ENCODE measurements at places on chromosomes 2 and 18.

DNA sequence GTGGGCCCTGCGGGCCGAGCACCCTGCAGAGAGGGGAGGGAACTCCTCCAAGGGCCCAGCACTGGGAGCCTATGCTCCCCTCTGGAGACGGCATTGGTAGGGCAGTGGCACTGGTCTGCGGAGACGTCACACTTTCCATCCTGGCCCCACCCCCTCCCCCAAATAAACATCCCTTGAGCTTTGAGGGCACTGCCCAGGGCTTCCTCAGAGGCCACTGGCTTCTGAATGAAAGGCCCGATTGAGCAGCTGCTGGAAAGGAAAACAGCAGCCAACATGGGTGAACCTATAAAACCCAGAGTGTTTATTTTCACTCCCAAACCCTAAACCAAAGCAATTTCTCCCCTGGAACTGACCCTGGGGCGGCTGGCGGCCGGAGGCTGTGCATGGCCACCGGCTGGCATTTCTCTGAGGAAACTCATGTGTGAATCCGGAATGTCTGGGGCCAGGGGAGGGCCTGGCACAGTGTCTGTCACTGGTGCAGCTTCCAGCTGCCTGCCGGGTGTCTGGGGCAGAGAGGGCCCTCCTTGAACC, 138.9 kb downstream of the DYSF start:
- DNase-seq, result no peak

- DNase-seq, result no peak
Observed at GRCh38 chr2:96727431-96727830, 12.4 kb downstream of the LMAN2L start.

DNA sequence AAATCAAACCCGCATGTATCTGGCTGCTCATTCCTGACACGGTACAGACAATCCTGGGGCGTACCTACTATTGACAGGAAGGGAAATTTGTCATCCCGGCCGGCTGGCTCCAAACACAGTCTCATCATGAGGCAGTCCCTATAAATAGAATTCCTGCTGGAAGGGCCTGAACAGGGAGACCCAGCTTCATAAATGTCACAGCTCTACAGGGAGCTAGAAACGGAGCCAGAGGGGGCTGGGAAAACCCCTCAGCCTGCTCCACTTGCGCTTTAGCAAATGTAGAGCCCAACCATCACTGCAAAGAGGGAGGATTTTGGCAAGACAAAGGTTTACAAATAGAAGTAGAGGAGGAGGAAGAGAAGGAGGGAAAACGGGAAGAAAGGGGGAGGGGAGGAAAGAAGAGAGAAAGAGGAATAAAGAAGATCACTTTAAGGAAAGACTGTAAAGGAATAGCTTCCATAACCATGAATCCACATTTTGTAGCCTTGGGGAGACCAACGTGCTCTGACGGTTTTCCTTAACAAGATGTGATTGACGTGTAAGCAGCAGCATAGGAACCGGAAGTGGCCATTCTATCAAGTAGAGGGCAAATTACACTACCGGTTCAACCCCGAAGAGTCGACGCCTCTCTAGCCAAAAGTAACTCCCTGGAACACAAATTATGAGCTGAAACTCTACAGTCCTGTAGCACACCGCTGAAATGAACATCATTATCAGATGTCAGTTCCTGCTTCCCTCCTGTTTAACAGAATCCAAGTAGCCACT, 56.8 kb upstream of the TTN start:
- no peak for DNase-seq

GRCh38 chr2:155442755-155443372, 744.4 kb downstream of the KCNJ3 start:
- DNase-seq, result no peak

GRCh38 chr18:902229-902628, 2.4 kb upstream of the ADCYAP1 start:
- no peak for DNase-seq

- no peak for DNase-seq
Observed at GRCh38 chr2:23924589-23925359, 2.1 kb downstream of the ATAD2B start.

GRCh38 chr2:42386682-42387081, 25.7 kb upstream of the COX7A2L start:
- no peak for DNase-seq

- DNase-seq, result no peak
Observed at GRCh38 chr18:45339810-45340550, 275.3 kb upstream of the SLC14A2 start.

DNA sequence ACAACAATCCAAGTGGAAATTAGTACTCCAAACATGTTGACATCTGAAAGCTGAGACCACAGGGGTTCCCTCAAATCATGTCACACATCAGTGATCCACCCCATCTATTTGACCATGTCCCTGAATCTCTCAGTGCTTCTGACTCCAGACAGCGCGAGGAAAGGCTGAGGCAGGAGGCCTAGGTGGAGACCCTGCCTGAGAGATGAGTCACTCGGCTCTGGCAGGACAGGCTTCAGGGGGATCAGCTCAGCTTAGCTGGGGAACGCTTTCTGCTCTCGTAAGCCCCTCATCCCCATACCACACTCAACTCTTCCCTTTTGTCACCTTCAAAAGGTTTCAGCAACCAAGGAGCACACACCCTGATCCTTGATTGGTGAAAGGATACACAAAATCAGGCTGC, 5.8 kb upstream of the FAM228A start:
- no peak for DNase-seq

DNA sequence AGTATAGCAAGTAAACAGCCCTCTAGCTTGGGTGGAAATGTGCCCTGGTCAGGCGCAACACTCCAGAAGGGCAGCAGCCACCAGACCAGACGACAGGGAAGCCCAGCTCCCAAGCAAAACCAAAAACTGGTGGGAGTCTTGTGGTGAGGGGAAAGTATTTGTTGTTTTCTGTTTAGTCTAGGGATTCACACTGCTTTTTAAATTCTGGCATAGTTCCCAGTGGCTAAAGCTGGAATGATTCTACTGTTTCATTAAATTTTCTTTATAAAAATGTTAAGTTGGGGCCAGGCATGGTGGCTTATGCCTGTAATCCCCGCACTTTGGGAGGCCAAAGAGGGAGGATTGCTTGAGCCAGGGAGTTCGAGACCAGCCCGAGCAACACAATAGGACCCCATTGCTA, 38.5 kb downstream of the MERTK start:
- no peak for DNase-seq

- DNase-seq, result no peak
Observed at GRCh38 chr18:72799106-72799505, 68.7 kb downstream of the NETO1 start.

DNA sequence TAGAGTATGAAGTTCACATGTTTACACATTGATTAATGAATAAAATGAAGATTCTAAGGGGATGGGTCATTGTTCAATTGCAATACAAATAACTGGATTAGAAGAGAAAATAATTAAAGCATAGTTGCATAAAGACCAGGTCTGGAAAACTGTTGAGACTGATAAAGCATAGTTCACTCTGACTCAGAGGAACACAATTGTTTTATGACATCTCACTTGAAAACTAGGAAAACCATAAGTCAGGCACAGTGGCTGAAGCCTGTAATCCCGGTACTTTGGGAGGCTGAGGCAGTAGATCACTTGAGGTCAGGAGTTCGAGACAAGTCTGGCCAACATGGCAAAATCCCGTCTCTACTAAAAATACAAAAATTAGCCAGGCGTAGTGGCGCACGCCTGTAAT, 46.7 kb downstream of the PLA2R1 start:
- no peak for DNase-seq

DNA sequence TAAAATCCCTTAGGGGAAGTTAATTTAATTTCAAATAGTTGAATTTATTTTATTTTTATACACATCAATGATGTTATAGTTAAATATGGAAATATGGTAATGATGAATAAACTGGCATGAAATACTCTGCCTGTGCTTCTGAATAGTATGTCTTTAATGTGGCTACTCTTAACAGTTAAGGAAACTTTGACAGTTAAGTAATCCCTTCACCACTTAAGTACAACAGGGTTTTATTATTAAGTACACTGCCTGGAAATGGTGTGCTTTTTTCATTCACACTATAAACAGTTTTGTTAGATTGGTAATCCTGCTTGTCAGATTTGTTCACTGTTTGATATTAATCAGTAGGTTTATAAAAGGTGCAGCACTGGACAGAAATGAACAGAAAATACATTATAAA, 412.0 kb upstream of the ZEB2 start:
- DNase-seq, result no peak

DNA sequence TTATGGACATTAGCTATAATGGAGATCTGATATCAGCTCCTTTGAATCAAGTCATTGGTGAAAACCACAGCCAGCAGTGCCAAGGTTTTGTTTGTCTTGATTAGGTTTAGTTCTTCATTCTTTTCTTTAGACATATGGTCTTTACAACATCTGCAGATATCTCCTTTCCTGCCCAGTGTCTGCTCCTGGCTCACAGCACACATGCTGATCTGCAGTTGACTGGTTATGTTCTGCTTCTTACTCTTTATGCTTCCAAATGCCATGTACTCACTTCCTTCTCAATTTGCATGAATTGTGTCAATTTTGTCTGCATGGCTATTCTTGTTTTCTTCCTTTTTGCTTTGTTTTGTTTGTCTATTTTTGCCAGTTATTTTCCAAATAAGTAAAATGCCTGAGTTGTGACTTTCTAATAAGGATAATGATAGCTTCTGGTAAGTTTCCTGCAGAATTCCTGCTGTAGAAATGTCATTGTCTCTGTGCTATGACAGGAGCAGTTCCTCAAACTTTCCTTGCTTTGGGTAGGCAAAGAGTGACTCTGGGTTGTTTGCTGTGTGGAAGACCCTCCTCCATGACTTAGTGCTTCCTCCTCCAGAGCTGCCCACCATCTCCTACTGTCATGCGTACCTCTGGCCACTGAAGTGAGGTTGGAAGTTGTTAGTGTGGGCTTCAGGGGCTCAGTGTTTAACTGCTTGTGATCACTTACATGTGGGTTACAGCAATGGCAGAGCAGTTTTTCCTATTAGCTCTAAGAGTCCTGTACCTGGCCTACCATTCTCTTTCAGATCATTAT, 8.2 kb downstream of the ARHGAP25 start:
- DNase-seq, result no peak

GRCh38 chr2:216644842-216645635, 11.8 kb downstream of the IGFBP2 start:
- no peak for DNase-seq

DNA sequence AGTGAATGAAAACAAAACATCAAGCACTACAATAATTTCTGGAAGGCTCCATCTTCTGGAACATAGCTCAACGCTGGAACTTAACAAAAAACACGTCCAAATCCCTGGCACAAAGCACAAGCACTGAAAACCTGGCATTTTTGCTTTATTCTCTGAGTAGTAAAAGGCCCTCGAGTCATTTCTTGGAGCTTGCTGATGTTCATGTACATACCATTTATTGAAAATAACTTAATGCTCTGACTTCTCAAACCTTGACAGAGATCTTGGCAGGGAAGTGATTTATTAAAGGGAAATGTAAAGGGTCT, 76.5 kb upstream of the STK17B start:
- no peak for DNase-seq

DNA sequence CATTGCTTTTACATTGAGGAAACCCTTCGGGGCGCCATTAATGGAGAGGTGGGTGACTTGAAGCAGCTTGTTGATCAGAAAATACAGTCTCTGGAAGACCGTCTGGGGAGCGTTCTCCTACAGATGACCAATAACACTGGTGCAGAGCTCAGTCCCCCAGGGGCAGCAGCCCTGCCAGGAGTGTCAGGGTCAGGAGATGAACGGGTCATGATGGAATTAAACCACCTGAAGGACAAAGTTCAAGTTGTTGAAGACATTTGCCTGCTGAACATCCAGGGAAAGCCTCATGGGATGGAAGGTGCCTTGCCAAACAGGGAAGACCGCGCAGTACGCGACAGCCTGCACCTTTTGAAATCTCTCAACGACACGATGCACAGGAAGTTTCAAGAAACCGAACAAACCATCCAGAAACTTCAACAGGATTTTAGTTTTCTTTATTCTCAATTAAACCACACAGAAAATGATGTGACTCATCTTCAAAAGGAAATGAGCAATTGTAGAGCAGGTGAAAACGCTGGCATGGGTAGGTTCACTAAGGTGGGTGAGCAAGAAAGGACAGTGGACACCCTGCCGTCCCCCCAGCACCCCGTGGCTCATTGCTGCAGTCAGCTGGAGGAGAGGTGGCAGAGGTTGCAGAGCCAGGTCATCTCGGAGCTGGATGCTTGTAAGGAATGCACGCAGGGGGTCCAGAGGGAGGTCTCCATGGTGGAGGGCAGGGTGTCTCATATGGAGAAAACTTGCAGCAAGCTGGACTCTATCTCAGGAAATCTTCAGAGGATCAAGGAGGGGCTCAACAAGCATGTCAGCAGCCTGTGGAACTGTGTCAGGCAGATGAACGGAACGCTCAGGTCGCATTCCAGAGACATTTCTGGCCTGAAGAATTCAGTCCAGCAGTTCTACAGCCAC, 45.0 kb downstream of the EMILIN2 start:
- peak; percentile 33 for DNase-seq

DNA sequence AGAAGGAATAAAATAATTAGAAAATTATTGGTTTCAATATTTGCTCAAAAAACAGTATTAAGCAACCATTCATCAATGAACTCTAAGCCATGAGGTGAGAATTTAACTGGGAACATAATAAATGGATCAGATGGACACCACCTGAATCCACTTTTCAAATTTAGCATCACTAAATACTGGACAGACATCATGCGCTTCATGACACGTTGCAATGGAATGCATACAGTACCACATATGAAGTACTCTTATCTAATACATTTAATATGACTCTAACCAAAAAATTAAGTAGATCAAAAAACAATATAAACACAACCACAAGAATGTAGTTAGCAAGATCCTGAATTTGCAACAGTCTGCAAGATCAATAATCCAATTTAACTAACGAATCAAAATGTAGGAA, 76.6 kb downstream of the COBLL1 start:
- no peak for DNase-seq

GRCh38 chr2:100956081-100956480, 46.0 kb upstream of the RPL31 start:
- DNase-seq, result no peak

GRCh38 chr18:21406116-21406515, 164.1 kb downstream of the GREB1L start:
- DNase-seq, result no peak

DNA sequence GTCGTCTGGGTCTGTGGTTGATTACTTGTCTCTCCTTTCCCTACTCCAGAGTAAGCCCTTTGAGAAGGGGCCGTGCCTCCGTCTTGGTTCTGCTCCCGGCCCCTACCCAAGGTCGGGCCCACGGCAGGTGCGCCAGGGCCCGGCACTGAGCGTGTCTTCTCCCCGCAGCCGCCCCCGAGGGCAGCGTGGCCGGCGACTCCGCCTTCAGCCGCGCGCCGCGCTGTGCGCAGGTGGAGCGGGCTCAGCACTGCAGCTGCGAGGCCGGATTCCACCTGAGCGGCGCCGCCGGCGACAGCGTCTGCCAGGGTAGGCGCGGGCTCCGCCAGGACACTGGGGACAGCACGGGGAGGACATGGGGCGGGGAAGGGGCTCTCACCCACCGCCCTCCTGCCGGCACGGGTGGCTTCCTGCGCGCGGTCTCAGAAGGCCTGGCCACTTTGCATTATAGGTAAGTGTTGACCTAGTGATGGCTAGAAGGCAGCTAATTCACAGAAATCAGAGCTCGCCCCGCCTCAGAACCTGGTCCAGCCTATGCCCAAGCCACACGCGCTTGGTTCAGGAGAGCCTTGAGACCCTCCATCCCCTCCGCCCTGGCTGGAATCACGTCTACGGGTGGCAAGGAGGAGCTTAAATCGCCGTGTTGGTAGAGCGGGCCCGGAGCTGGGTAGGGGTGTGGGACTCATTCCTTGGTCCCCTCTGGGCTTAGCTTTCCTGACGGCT, 43.5 kb downstream of the FBLN7 start:
- DNase-seq, result peak; percentile 73

- DNase-seq, result no peak
Observed at GRCh38 chr2:238776003-238776760, 71.7 kb upstream of the TWIST2 start.

All from CD4-positive, alpha-beta T cell treated with Interleukin-10 for 1 hour (primary cell).